ENCODE measurements at places on chromosomes 2 and 18. TPM values are rescaled to one million over a fixed set of nuclear protein-coding genes. Genes with fewer than 3 reads are reported as not detected.

Gene ALPI
- not detected for polyA plus RNA-seq

Gene KDM3A
- polyA plus RNA-seq, result 62.1 TPM

DNA sequence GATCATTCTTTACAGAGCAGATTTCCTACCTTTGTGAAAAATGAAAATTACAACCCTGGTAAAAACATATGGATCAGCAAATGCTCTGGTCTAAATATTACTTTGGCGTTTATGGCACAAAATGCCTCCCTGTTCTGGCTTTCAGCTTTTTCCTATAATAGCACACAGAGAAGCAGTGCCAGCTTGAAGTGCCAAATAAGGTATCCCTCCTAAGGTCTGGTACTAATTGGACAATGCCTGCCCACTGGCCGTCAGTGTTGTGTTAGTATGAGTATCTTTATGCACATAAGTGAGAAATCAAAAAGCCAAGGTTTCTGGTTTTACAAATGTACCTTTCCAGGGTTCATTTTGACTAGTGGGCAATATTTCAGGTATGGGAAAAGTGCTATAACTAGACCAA lies 1293.7 kb upstream of the FAM98A start:
- no peak for DNase-seq

GRCh38 chr2:9377461-9378097 lies 45.7 kb downstream of the ITGB1BP1 start:
- no peak for DNase-seq

- no peak for DNase-seq
These were observed 42.8 kb upstream of the PCBP1 start for GRCh38 chr2:70044290-70045040.

Gene SLC30A3
- polyA plus RNA-seq, result 2.8 TPM

Gene ANKAR
- 5.6 TPM for polyA plus RNA-seq

DNA sequence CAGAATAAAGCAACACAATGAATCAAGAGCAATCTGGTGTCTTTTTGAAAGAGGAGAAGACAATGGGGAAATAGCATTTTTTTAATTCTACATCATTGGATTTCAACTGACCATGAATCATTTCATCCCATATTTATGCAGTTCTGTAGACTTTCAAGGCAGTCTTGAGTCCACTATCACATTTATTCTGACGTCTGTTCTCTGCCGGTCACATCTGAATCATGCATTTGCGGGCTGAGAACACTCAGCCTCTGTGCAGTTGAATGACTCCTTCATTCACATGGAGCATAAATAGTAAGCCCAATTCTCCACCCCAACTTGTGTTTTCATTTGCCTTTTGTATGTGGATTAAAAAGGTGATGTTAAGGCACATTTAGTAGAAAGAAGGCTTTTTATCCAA lies 128.2 kb downstream of the AKAIN1 start:
- no peak for DNase-seq

GRCh38 chr2:130963849-130964793 lies 127.4 kb downstream of the ARHGEF4 start:
- no peak for DNase-seq

Gene DAW1
- not detected for polyA plus RNA-seq

- DNase-seq, result no peak
These were observed 155.0 kb downstream of the CERS6 start for GRCh38 chr2:168611091-168611490.

Gene ABCB11
- not detected for polyA plus RNA-seq

- DNase-seq, result peak; percentile 49
These were observed 149.6 kb downstream of the IRS1 start for GRCh38 chr2:226649871-226650660.

- no peak for DNase-seq
These were observed 321.0 kb downstream of the RND3 start for GRCh38 chr2:150166313-150167051.

DNA sequence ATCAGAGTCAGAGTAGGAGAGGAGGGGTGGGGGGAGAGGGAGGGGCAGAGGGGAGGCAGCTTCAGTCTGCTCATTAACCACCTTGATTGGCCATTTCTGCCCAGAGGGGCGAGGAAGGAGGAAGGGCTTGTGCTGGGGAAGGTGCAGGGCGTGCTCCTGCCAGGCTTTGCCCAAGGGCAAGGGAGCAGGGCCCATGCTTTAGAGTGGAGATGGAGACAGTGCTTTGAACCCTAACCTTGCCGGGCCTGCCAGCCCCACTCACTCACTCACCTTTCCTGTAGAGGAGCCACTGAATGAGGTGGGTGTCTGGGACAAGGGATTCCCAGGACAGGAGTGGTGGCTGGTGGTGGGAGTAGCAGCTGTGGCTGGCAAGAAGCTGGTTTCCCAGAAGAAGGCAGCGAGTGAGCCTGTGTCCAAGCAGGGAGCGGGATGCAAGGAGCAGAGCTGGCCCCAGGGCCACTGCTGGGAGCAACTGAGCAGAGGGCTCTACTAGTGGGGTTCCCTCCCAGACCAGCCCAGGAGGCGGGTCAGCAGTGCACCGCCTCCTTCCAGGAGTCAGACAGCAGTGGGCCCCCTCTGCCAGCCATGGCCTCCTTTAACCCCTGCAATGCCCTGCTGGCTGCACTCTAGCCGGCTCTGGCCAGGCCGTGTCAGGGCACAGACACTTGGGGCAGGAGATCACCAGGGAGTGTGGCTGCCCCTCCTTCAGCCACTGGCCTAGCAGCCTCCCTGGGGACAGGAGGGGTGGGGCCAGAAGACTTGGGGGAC lies 3.6 kb upstream of the RUFY4 start:
- no peak for DNase-seq

- DNase-seq, result no peak
These were observed 48.4 kb downstream of the LRP1B start for GRCh38 chr2:142082368-142082767.

All from hindlimb muscle (tissue), 1 donor.